ENCODE measurements at places on chromosomes 5 and 9. TPM values are rescaled to one million over a fixed set of nuclear protein-coding genes. Genes with fewer than 3 reads are reported as not detected.

- no peak for DNase-seq
Observed at GRCh38 chr9:214351-214647, 366 bp upstream of the DOCK8 start.

DNA sequence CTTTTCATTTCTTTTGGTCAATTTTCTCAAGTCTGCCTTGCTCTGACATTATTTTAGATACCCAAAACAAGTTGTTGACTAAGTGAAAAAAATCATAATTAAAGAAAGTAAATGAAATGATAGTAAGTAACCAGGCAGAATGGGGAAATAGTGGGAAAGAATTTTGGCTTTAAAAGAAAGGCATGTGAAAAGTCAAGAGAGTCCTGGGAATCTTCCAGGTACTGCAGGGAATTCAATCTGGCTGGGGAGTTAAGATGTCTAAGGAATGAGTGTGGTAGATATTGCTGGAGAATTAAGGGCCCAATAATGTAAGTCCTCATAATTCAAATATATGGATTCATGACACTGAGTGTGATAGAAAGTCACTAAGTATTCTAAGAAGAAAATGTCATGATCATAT lies 123.1 kb upstream of the PAPPA start:
- no peak for DNase-seq

- DNase-seq, result no peak
Observed at GRCh38 chr5:13107537-13107936, 837.0 kb downstream of the DNAH5 start.

DNA sequence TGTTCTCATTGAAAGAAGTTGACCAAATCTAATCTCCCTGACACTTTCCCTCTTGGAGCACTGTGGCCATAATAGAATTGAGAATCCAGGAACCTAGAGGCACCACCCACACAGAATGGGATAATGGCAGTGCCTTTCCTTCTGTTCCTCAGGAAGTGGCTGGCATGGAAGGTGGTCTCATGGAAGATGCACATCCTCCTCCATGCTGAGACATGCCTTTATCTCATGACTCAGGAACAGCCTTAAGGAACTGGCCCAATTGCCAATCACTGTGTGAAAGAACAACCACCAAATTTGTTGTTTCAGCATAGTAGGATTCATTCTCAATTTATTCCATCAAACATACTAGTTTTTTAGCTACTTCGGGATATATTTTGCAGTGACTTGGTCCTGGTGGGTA lies 137.5 kb upstream of the RASGRF2 start:
- DNase-seq, result no peak

GRCh38 chr9:37952731-37953130 lies 48.8 kb upstream of the SLC25A51 start:
- DNase-seq, result no peak

DNA sequence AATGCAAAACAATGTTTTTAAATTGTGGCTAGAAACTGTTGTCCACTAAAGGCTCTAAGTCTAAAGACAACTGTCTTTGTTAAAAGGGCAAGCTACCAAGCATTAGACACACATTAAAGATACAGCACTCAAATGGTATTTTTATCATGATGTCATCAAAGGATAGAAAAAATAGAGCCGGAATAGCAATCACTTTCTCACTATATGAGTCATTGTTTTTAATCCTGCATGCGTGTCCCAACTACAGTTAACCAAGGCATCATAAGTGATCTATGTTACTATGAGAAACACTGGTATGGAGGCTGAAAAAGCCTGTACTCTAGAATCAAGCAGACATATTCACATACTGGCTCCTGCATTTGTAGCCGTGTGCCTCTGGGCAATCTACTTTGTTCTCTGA lies 1.9 kb upstream of the PJA2 start:
- DNase-seq, result no peak

- DNase-seq, result no peak
Observed at GRCh38 chr5:99191206-99191745, 262.5 kb upstream of the CHD1 start.

Gene OGN
- polyA plus RNA-seq, result 453 TPM

- DNase-seq, result no peak
Observed at GRCh38 chr5:135697959-135698345, 119.2 kb upstream of the CXCL14 start.

Data from muscle of arm (tissue), 14 donors.